ENCODE measurements at places on chromosomes 3 and 15.

DNA sequence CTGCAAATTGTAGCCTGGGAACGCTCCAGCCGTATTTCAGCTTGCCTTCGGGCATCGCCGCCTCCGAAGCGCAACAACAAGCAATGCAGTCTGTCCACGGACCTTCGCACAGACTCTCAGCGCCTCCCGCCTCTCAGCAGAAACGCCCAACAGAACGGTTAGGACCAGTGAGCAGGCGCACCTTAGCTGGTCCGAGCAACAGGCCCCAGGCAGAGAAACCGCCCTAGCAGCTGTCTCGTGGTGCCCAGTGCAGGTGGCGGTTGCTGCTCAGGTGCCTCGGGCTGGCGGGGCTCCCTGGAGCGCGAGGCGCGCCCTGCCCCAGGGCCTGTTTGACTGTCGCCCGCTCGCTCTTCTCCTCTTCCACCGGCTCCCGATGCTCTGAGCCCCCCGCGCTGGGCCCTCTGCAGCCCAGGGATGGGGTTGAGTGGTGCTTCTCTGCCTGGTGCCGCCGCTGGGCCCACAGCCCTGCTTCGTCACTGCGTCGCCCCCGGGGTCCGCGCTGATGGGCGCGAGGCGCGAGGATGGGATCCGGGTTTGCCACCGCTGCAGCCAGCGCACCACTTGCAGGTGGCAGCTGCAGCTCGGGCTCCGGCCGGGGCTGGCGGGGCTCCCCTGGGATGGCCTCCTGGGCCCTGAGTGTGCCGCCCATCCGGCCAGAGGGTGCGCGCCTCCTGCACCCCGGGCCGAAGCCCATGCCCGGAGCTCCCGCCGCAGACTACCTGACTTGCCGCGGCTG is 268.4 kb upstream of the FRG2C start:
- DNase-seq, result no peak

DNA sequence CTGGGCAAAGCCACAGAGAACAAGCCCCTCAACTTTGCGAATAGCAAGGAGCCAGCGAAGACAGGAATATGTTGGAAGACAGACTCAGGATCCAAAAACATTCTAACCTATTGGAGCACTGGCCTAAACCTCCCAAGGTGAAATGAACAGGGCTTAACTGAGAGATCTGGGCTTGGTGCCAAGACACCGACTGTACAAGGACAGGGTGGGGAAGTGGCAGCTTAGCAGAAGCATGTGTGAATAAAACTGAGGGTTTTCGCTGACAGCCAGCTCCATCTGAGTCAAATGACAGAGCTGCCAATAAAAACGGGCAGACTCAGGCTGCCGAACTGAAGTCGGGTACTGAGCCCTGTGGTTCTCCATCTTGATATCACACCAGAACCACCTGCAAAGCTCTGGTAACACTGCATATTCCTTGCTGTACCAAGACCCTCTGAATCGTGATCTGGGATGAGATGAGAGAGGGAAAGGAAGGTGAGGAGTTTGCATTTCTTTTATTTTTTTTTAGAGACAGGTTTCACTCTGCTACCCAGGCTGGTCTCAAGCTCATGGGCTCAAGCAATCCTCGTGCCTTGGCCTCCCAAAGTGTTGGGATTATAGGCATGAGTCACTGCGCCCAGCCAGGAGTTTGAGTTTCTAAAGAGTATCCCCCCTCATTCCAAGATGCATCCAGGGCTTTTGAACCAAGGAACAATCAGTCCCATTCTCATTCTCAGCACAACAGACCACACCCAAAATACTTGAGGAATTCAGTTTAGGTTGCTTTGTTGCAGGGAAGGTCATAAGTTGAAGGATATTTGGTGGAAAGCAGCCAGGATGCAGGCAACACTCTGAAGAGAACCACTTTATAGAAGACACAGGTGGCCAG is 6.0 kb upstream of the PLCB2 start:
- no peak for DNase-seq

DNA sequence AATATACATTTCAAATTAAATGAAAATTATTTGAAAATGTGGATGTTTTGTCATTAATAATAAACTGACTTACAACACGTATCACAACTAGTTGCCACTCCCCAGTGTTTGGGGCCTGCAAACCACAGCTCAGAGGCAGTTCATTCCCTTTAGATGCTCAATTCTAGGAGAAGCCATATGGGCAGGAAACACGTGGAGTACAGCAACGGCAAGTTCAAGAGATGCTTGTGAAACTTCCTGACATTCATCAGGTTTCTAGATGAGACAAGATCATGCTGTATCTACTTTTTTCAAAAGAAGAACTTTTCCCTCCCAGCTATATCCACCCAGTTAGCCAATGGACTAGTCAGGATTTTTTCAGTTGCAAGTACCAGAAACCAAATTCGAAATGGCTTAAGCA is 17.6 kb upstream of the PLA2G4D start:
- no peak for DNase-seq

- DNase-seq, result no peak
These were observed 23.0 kb upstream of the CCK start for GRCh38 chr3:42289026-42289425.

DNA sequence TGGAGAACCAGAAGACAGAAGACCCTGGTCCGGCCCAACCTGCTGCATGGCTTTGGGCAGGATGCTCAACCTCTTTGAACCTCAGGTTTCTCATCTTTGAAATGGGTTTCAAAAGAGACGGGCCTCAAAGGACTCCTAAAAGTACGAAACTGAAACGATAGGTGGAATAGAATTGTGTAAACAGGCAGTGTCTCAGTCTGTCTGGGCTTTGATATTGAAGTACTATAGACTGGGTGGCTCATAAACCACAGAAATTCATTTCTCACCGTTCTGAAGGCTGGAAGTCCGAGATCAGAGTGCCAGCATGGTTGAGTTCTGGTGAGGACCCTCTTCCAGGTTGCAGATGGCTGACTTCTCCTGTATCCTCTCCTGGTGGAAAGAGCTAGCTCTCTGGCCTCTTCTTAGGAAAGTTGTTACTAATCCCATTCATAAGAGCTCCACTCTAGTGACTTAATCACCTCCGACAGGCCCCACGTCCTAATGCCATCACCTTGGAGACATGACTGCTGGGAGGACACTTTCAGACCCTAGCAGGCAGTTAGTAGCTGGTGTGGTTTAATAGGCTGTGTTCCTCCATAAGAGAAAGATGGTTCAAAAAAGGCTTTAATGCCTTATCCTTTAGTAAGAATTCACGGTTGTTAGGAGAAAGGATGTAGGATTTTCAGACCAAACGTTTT is 35.7 kb downstream of the SSUH2 start:
- DNase-seq, result no peak

- DNase-seq, result no peak
These were observed at the start of gene SLC28A2 for GRCh38 chr15:45251888-45252287. SLC28A2 (plus strand) TSS chr15:45252234; CDS start chr15:45253216, 982 bp downstream.

DNA sequence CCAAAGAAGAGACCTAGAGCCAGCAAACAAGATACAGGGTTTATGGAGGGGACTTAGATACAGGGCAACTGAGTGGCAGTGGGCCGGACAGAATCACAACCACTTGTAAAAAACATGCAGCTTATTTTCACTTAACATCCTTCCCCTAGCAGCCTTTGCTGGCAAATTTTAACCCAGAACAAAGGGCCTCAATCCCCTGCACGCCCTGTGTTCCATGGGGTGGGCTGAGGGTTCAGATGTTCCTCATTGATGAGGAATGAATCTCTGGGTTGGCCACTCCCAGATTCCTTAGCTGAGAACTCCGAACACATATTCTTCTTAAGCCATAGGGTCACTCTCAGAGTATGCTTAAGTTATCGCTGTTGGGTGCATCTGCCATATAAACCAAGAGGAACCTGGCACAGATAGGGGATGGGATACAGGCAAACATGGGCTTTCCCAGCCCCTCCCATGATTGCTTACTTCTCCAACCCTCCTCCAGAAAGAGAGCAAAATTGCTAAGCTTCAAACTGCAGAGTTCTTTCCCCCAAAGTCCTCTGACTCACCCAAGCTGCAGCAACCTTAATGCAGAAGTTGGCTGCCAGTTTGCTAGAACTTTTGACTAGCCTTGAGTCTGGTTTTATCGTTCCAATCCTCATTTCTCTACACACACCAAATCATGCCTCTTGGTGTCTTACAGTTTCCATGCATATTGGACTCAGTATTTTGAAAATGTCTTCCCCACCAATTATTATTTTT is 146.9 kb downstream of the CD47 start:
- no peak for DNase-seq

GRCh38 chr15:64665179-64665578 is 110.2 kb downstream of the RBPMS2 start:
- no peak for DNase-seq

GRCh38 chr15:36472672-36473071 is 106.8 kb upstream of the CDIN1 start:
- no peak for DNase-seq

- DNase-seq, result no peak
These were observed 190.4 kb upstream of the ICE2 start for GRCh38 chr15:60669351-60669750.

GRCh38 chr3:117404141-117404540 is 694.6 kb downstream of the TUSC7 start:
- no peak for DNase-seq

- no peak for DNase-seq
These were observed 108.4 kb downstream of the LSM3 start for GRCh38 chr3:14286887-14287500.

DNA sequence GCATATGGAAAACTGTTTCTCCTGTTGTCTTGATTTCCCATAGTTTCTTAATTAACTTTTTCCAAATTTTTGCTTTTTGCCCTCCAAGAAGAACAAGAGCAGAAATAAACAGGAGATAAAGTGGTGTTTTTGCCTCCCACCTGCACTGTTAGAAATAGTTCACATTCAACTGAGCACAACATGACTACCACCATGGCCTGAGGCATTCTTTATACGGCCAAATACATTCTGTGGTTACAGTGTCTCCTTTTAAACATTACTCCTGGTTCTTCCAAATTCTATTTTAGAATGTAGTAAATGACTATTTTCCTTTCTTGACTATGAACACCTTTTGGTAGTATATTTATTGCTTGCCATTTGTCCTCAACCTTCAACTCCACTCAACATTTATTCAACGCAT is 98.5 kb downstream of the LARS2 start:
- no peak for DNase-seq

- DNase-seq, result no peak
These were observed 2.0 kb downstream of the PLA2G4B start for GRCh38 chr15:41840673-41841072.

DNA sequence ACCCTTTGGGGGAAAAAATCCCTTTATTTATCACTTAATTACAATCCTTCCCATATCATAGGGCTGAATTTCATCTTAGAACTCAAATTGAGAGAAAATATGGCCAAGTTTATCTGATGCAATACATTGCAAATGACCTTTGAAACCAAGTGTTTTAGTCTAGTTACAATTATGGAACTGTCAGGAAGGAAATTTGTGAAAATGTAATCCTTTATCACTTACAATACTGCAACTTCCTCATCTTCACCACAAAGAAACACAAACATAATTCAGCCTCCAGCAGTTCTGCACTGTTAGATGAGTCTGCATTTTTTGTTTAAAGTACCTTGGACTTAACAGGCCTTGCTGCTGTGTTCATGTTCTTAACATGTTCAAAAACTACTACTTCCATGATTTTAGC is 4.6 kb downstream of the CCPG1 start:
- no peak for DNase-seq

- DNase-seq, result no peak
These were observed 109.9 kb downstream of the PDCD6IP start for GRCh38 chr3:33908250-33908851.

GRCh38 chr3:69009559-69010410 is 3.7 kb downstream of the EOGT start:
- no peak for DNase-seq

GRCh38 chr15:84033793-84034553 is 201.6 kb upstream of the GOLGA6L4 start:
- no peak for DNase-seq

DNA sequence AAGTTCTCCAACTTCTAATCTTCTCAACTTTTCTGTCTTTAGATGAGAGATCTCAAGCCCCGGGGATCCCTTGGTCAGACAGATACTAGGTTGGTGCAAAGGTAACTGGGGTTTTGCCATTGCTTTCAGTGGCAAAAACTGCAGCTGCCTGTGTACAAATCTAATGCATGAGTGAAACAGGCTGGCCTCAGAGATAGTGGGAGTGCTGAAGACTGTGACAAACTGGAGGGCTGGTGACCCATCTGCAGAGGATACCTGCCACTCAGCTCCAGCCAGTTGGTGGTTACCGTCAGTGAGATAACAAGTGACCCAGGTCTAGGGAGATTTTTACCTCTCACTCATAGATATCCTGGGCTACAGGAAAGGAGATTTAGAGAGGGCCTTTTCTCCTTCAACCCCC is 85.7 kb downstream of the RYR3 start:
- no peak for DNase-seq

DNA sequence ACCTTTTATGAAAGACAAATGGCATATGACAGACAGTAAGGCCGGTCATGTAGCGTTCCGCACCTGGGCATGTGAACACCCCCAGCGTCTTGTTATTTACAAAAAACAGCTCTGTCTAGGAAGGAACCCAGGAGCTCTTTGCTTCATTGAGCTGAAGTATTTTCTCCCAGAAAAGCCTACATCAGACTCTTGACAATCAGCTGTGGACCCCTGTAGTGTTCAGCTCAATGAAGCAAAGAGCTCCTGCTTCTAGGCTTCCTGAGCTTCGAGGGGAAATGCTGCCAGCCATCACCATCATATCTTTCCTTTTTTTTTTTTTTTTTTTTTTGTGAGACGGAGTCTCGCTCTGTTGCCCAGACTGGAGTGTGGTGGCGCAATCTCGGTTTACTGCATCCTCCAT is 4.1 kb downstream of the ASB14 start:
- no peak for DNase-seq

- DNase-seq, result no peak
These were observed 167.8 kb upstream of the CCDC54 start for GRCh38 chr3:107209302-107209990.

DNA sequence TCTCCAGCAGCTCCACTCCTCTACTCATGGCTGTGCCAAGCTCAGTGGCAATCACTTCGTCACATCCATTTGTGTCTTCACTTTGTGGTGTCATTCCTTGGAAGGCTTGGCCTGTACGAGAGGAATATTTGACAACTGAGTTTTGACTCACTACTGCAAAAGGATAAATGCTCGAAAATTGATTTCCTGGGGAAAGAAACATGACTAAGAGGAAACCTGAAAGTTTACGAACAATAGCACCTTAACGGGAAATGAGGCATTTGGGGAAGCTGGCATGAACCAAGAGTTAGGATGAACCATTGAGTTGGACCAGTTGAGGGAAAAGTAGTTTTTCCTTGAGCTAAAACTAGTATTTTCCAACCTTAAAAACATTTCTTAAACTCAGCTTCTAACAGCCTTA is 74.2 kb upstream of the ABHD17C start:
- no peak for DNase-seq

GRCh38 chr15:69303337-69304181 is 4.8 kb downstream of the PAQR5 start:
- no peak for DNase-seq

GRCh38 chr3:56347219-56347871 is 120.9 kb downstream of the ERC2 start:
- DNase-seq, result peak; percentile 40

GRCh38 chr15:68224546-68225250 is 4.8 kb downstream of the CLN6 start:
- no peak for DNase-seq

DNA sequence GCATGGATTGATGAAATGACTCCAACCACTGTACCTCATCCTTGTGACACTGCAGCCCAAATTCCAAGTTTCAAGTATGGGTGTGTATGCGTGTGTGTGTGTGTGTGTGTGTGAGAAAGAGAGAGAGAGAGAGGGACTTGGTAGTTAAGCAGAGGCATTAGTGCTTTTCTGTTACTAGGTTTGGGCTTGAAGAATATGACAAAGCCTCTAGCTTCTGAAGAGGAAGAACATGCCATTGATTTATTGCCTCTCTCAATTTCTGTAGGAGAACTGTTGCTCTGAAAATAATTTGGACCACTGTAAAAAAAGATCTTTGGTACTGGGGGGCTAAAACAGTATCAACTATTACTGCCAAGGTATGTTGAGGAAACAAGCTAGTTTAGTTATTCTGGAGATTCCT is 139.2 kb downstream of the AQP9 start:
- no peak for DNase-seq
